Astrocyte of the hippocampus (primary cell): ENCODE measurements at places on chromosomes 7 and 10.

- no peak for DNase-seq
Measured at GRCh38 chr10:84548869-84549268, 220.5 kb downstream of the CCSER2 start.

DNA sequence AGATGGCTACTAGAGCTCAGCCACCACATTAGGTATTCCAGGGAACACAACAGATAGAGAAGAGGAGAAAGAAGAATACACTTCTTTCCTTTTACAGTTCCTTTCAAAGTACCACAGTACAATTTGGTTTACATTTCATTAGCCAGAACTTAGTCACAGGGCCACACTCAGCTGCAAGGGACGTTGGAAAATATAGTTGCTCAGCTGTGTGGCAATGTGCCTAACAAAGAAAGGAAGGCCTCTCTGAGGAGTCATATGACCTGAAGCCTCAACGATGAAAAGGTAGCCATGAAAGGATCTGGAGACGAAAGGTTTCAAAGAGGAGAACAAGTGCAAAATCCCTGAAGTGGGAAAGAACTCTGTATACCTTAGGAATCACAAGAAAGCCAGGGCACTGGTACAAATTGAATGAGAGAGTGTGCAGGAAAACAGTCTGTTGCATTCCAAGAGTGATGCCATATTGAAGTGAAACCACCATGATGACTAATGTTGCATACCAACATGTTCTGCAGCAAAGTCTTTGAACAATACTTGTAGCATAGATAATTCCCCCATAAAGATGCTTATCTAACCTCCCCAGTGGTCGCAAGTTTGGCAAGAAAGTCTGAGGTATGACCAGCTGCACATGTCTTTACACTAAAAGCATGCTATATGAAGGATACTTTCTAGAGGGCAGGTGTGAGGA is 278.9 kb downstream of the HPSE2 start:
- peak; percentile 76 for DNase-seq

DNA sequence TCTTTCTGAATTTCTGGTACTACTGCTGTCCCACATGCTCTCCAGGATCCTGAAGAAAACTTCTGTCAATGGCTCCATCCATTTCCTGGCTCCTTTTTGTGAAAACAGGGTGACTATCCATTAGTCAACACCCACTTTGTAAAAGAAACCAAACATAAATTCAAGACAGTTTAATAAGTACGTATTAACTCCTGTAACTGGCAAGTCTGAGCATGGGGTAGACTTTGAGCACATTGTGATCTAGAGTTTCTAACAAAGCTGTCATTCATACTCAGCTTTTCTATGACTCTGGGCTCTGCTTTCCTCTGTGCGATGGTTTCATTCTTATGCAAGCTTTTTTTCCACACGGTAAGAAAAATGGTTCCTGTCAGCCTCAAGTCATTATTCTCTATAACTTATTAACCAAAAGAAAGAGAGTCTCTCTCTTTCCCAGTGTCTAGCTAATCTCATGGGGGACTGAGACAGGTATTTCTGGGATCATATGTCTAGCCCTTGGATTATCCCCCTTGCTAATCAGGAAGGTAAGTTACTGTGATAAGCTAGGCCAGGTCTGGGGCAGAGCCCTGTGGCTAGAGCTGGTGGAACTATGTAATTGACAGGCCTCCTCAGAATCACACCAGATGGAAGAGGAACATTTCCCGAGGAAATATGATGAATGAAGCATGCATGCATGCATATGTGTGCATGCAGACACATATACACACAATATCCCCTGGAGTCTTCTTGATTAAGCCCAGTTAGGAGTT is 98.5 kb downstream of the GNAI1 start:
- no peak for DNase-seq

GRCh38 chr10:132492323-132493025 is 45.1 kb upstream of the INPP5A start:
- DNase-seq, result no peak

- DNase-seq, result no peak
Measured at GRCh38 chr10:127798111-127798510, 61.1 kb downstream of the FOXI2 start.

- DNase-seq, result no peak
Measured at GRCh38 chr10:30719832-30720231, 90.3 kb upstream of the LYZL2 start.

DNA sequence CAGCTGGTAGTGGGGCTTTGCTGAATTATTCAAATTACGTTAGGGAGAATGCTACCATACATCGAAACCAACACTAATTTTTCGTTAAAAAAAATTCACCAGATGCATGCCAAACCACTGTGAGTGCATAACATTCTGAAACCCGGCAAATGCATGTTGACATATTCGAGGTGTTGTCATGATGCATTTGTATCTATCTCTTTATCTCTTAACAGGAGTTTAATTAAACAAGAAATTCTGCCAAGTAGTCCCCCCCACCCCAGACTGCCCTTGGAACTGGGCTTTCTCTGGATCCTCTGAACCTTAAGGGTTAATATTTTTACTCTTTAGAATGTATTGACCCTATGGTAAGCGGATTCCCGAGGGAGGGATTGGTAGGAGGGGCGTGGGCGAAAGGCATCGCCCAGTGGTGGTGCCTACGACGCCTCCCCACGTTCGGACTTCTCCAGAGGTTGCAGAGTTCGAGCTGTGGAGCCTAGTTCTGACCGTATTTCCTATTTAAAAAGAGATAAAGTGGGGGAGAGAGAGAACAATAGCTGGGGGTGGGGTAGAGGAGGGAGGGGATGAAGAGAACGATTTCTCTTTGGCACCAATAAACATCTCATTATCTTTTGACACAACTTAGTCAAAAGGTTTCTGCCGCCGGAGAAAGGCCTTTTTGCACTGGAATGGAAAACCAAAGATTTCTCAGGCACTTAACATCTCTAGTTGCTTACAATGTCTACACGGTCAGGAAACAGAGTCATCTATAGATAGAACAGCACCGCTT is 7.2 kb downstream of the DLX6 start:
- no peak for DNase-seq

DNA sequence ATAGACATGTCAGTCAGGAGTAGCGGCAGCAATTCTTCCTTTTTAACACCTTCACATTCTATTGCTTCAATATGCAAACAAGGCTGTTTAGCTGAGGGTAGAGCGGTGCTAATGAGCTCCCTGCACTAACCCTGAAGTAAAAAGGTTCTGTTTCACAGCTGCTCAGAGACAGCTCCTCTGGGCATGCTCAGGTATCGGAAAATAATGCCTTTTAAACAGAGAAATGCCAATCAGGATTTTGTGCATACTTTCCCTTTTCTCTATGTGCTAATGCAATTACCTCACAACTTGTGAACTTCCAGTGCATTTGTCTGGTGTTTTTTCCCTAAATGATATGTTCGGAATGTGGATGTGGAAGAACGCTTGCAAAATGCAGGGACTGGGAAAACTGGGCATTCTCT is 307.7 kb upstream of the FZD8 start:
- peak; percentile 81 for DNase-seq

GRCh38 chr7:12889391-12889790 is 202.0 kb downstream of the ARL4A start:
- DNase-seq, result peak; percentile 22

- DNase-seq, result no peak
Measured at GRCh38 chr10:59617996-59618395, 91.7 kb downstream of the SLC16A9 start.
